NCI-H187 (cell line): ENCODE measurements at places on chromosomes 2 and 18.

DNA sequence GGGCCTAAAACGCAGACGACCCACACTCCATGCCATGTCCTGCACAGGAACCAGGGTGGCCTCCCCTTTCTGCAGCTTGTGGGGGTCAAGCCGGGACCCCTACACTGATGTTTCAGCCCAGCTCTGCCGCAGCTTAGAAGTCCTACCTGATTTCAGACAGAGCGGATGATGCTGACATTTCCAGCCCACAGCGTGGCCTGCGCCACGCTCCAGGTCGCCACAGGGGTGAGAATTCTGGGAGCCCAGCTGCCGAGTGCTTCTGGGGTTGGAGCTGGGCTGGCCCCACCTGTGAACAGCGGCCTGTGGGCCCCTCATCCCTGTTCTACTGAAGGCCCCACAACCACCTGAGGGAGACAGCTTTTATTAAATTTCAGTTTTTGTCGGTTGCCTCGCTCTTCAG is 77.2 kb downstream of the NFATC1 start:
- no peak for DNase-seq

- DNase-seq: peak; percentile 27
Measured at GRCh38 chr2:217928324-217929181, 74.2 kb downstream of the TNS1 start.

- DNase-seq: peak; percentile 53
Measured at GRCh38 chr2:13015532-13016320, 299.0 kb downstream of the TRIB2 start.

DNA sequence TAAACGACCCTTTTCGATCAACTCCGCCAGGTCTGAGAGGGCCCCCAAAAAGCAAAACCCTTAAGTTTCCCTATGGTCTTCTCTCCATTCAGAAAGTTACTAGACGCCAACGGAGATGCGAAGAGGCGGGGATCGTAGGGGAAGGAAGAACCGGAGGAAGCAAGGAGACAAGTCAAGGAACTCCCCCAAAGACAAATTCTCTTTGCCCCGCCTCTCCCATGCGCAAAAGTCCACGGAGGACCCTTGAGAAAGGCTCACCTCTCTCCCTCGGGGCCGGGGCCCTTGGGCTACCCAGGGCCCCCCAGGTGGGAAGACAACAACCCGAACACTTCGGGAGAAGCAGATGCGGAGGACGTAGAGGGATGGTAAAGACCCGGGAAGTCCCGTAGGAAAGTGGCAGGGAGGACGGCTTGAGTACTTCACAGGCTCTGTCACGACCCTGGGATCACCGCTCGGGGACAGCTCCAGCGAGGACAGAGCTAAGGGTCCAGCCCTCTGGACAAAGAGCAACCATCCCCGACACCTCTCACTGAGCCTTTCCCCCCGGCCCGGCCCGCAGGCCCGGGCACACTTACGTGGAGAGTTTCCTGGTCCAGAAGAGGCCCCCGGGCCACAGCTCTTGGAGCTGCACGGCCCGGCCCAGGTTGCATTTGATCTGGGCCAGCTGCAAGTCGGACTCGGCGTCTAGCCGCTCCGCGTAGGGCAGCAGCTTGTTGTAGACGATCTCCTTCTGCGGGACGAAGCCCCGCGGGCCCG is 647 bp downstream of the PSME4 start:
- DNase-seq: no peak
